Hematopoietic multipotent progenitor cell treated with erythropoietin and hydrocortisone succinate and interleukin-3 and kit ligand, for 15 days (in vitro differentiated cells): ENCODE measurements at places on chromosomes 3 and 15.

- DNase-seq: no peak
Measured at GRCh38 chr3:193905541-193906396, 230.2 kb upstream of the HES1 start.

- no peak for DNase-seq
Measured at GRCh38 chr3:23217872-23218554, 14.9 kb downstream of the UBE2E2 start.

DNA sequence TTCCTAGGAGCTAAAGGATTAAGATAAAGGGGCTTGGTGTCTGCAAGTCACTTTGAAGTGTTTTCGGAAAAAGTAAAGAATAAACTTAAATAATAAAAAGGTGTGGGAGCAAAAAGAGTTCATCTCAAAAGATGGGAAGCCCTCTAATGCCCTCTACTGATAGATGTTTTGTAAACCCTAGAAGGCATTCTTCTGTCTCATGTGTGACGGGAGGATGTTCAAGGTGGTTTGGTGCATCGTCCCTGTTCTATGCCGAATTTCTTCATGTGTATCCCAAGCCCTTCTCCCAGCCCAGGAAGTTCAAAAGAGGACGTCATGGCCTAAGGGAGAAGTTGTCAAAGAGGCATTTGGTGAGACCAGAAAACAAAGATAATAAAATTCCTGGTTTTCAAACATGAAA lies 37.2 kb downstream of the CCK start:
- DNase-seq: no peak

DNA sequence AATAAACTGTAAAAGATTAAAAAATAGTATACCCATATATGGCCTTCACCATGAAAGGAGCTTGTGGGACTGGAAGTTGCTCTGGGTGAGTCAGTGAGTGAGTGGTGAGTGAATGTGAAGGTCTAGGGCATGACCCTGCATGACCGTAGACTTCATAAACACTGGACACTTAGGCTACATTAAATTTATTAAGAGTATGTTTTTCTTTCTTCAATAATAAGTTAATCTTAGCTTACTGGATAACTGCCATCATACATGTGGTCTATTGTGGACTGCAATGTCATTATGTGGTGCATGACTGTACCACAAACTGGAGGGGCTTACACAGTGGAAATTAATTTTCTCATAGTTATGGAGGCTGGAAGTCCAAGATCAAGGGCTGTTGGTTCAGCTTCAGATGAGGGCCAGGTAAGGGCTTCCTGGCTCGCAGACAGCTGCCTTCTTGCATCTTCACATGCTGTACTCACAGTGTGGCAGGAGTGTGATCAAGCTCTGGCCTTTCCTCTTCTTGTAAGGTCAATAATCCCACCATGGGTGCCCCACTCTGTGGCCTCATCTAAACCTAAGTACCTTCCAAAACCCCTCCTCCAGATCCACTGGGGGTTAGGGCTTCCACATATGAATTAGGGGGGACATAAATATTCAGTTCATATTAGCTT lies 40.8 kb upstream of the PRR23E start:
- DNase-seq: no peak

DNA sequence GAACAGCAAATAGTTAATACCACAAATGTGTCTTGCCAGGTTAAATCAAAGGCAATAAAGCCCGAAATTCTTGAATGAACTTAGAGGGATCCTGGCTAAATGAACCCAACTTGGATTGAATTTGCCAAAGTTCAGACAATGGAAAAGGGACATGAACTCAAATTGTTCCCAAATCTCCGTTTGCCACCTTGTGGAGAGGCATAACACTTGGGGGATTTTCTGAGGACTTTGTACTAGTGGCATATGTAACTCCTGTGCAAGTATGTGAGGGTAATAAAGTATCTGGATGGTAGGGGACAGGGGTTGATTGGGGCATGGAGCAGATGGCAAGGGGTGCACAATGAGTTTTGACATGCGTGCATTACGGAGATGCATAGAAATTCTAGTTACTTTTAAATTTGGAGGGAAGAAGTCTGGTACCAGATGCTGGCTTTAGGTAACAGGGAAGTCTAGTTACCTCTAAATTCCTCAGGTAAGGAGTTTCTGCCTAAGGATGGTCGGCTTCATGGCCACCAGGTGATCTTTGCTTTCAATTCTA lies 1.2 kb upstream of the TCAIM start:
- no peak for DNase-seq

DNA sequence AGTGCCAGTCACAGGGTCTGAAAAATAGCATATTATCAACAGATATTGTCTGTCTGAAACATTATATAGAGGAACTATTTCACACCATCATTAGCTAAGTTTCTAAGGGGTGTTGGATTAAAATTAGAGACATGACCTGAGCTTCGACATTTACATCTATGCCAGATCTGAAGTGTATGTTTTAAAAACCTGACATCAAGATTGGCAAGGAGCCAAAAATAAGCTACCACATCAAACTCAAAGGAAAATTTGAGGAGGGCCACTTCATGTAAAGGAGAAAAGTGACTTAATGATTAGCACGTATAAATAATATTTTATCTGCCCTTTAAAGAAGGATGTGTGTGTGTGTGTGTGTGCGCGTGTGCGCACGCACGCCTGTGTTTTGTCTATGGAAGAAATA lies 752.0 kb upstream of the GRM7 start:
- DNase-seq: no peak

DNA sequence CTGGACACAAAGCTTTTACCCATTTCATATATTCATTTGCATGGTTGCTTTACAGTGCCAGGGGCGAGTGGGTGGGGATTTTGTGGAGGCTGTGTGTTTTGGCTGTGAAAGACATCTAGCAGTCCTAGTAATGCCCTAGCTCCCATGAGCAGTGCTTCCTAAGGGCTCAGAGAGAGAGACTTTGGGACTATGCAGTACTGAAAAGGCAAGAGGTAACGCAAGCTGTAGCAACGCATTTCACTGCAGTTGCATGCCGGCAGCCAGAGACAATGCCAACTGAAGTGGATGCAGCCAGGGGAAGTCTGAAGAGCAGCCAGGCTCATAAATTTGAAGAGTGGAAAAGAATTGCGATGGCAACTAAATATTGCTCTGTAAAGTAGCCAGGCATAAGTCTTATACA lies 27.4 kb upstream of the ATP10A start:
- DNase-seq: no peak

GRCh38 chr3:194285850-194286197 lies 65.3 kb downstream of the CPN2 start:
- DNase-seq: no peak

DNA sequence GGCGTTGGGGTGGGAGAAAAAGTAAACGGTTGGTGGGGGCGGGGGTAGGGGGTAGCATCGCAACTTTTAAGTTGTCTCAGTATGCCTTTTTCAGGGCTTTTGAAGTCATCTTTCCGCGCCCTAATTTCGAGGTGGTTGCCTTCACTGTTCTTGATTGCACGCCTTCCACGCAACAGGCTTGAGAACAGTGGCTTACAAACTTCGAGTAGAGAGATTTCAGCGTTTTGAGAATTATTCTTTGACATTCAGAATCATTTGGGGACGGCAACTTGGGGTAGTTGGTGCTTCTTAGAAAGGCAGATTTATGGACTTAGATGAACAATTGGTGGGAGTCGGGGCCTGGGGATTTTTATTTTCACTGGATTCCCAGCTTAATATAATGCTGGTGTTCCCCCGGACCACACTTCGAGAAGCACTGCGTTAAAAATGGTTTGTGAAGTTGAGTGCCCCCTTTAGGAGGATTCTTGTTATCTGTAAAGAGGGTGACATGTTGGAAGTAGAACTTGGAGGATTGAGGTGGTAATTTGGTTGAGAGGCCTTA lies 880 bp downstream of the PPP4R2 start:
- DNase-seq: peak; percentile 65

DNA sequence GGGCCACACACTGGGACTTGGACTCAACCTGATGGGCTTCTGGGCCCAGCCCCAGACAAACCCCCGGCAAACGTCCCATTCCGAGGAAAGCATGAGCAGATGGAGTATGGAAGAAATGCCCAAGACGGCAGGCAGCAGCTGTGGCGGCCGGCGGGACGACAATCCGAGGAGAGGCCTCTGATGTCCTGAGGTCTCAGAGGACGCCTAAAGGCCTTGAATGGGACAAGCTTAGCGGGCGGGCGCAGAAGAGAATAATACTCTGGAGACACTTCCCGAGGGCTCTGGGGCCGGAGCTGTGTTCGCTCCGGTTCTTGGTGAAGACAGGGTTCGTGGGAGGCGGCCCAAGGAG lies 482 bp upstream of the OGG1 start:
- DNase-seq: no peak

DNA sequence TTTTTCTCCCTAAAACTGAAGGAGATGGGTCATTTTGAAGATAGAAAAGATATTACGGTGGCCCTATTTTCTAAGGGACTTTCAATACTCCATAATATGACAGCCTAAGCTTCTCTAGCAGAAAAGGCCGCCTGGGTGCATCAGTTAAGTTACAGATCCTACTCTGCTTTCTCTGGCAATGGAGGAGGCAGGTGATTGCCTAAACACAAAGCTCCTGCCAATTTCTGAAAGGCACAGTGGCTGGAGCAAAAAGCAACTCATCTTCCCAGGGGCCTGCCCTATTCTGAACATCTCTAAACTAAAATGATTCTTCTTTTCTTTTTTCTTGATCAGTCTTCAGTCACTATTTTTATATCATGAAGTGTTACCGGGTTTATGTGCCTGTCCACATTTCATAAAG lies 276.7 kb downstream of the CNTN4 start:
- no peak for DNase-seq

GRCh38 chr3:189586941-189587663 lies 44.1 kb upstream of the TP63 start:
- DNase-seq: no peak

DNA sequence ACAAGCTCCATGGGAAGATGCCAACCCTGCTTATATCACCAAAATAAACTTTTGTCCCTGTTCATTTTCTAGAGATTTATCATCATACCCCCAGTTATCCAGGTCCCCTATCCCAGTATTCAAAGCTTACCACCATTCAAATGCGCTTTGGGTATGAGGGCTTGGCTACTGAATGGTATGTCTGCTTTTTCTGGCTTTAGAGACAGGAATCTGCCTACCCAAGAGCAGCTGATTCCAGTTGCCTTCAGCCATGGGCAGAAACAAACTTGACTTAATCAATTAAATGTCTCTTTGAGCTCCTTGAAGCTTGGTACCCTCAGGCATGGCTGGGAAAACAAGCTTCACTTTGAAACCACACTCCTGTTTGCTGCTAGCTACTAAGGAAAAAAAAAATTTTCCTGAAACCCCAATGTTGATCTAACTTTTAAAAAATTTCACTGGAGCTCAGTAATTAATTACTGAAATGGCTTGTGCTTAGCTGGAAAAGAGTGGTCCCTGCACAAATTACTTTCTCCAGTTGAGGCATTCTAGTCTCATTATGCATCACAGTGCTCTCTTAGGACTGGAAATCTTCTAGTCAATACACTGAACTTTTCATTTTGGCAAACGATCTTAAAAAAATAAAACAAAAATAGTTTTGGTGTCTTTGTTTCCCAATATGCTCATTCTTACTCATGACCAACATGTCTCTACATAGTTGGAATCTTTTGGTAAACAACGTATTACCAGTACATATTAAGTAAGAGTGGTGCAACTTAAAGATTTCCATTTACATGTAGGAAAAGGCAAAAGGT lies 242.8 kb downstream of the DTWD1 start:
- DNase-seq: no peak

- DNase-seq: peak; percentile 64
Measured at GRCh38 chr3:132535575-132536441, 61.3 kb upstream of the ACKR4 start.

GRCh38 chr15:48442011-48442410 lies 110.8 kb downstream of the DUT start:
- no peak for DNase-seq

GRCh38 chr3:114307832-114308231 lies 14.0 kb downstream of the TIGIT start:
- DNase-seq: no peak

GRCh38 chr3:127395663-127396355 lies 108.0 kb upstream of the PRR20G start:
- no peak for DNase-seq

DNA sequence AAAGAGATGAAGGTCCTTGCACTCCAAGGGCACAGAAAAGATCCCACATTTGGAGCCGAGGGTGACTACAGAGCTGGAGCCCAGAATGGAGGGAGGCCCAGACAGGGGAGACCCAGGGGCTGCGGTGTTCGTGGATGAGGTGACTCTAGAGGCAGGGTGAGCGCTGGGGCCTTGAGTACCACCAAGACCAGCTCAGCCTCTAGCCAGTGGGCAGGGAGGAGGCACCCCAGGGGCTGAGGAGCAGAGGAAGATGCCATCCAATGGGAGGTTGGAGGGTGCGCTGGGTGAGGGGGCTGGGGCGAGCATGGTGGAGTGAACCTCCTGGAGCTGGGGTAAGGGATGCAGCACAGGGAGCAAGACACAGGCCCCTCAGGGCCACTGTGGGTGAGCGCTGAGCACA lies 13.3 kb downstream of the RRP9 start:
- no peak for DNase-seq
